ENCODE measurements at places on chromosomes 5 and 9. TPM values are rescaled to one million over a fixed set of nuclear protein-coding genes. Genes with fewer than 3 reads are reported as not detected.

DNA sequence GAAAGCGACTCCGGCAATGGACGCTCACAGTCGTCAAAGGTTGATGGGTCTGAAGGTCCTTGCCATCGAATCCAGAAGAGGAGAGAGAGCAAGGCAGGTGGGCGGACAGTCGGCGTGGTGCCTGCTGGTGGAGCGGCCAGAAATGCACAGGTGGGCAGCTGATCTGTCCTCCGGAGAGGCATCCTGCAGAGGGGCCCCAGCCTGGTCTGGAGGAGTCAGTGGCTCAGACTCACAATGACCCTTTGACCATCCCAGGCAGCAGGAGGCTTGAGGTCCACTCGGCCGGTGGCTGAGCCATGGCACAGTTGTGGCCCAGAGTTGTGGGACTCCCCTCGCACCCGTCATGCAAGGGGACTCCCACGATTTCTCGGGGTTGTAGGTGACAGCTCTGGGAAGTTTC, 34.4 kb upstream of the FCN2 start:
- DNase-seq, result no peak

- DNase-seq, result no peak
Observed at GRCh38 chr9:105331160-105331559, 86.7 kb downstream of the SLC44A1 start.

DNA sequence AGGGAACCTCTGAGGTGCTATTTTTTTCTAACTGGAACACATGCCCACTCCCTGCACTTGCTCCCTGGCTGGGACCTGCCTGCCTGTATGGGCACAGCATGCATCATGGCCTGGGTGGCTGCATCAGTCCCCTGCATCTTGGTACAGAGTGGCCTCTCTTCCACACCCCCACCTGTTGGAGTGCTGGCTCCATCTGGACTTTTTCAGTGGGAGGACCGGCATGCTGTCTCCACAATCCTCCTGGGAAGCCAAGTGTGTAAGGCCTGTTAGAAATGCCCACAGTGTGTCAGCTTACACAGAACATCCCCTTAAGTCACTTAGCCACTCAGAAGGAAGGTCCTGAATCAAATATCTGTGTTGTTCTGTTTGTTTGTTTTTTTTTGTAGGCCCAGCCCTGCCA, 102.9 kb downstream of the MARCHF3 start:
- no peak for DNase-seq

Gene B4GALT1
- 77.0 TPM for total RNA-seq

Gene PPIC
- not detected for total RNA-seq

DNA sequence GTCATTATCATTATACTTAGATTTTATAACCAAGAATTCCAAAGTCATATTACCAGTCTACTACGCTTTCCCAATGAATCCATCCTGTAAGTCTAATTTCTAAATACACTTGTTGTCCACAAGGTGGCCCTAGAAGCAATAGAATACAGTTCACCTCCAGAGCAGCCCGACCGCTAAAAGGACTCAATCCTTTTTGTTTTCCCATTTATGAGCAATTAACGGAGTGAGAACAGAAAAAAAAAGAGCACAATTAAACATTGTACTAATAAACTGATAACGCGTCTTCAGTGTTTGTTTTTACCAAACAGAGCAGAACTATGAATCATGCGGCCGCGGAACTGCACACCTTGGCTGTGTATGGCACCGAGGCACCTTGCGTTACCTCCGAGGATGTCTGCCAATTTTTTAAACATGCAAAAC, 160.7 kb upstream of the DAPK1 start:
- DNase-seq, result no peak

DNA sequence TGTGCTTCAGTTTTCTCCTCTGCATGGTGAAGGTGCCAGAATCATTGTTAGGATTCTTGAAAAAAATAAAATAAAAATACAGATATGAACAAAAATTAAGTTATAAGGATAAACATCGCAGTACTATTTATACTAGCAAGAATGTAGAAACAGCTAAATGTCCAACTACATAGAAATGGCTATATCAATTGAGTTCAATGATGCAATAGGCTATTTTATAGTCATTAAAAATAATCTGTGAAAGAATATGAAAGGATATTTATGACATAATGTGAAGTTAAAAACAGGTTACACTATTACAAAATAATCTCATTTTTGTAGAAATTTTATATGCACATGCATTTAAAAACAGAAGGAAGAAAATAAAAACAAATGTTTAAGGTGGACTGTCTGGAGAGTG, 198.7 kb upstream of the TRIM32 start:
- DNase-seq, result no peak

Gene ARID3C
- 0.34 TPM for total RNA-seq
